ENCODE measurements at places on chromosomes 13 and 19.

- no peak for DNase-seq
These were observed 116.5 kb upstream of the VSTM2B start for GRCh38 chr19:29409076-29409862.

GRCh38 chr19:45403781-45404556 is 900 bp downstream of the PPP1R13L start:
- peak; percentile 67 for DNase-seq

GRCh38 chr13:24232474-24232873 is 72.0 kb downstream of the SPATA13 start:
- no peak for DNase-seq

- no peak for DNase-seq
These were observed 6.3 kb downstream of the TBCB start for GRCh38 chr19:36121486-36122124.

DNA sequence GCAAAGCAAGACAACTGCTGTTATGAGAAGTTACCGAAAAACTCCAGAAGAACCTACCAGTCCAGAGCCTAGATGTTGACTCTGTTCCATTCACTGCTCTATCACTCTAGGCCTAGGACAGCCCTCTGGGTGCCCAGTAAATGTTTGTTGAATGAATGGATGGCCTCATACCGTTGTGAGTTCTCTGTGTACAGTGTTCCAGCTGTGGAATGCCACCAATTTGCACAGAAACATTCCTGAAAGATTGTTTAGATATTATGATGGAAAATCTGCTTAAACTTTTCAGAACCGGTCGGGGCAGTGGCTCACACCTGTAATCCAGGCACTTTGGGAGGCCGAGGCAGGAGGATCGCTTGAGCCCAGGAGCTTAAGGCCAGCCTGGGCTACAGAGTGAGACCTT is 1.3 kb upstream of the FBL start:
- DNase-seq = no peak

DNA sequence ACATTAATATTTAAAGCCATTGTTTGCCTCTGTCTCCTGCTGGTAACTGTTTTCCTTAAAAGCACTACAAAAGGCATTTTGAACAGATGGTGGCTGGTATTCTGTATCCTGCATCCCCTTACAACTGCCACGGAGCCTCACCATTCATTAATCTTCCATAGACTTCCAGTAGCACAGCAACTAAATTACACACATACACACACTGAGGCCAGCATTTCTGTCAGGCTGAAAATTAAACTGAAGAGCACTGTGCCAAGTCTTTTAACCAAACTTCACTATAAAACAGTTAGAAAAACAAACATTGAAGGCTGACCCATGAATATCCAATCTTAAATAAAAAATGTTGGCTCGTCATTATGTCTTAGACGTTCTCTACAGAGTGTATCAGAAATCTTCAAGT is 697.8 kb downstream of the DACH1 start:
- DNase-seq = no peak

GRCh38 chr19:5534787-5535586 is 32.8 kb downstream of the TINCR start:
- DNase-seq = peak; percentile 26
